ENCODE measurements at places on chromosomes 6 and 20. TPM values are rescaled to one million over a fixed set of nuclear protein-coding genes. Genes with fewer than 3 reads are reported as not detected.

The RHAG gene
- total RNA-seq: not detected

The TULP4 gene
- total RNA-seq: 24.0 TPM

The ECT2L gene
- not detected for total RNA-seq

The VSX1 gene
- total RNA-seq: not detected

The GJE1 gene
- not detected for total RNA-seq

The BPIFA1 gene
- total RNA-seq: not detected

The C20orf141 gene
- not detected for total RNA-seq

All from activated CD4-positive, alpha-beta T cell treated with anti-CD3 and anti-CD28 coated beads, Interleukin-2, amount 10 ng/mL, durations not matched to agents 24 days and 14 days (primary cell).